Activated gamma-delta T cell treated with anti-CD3 and anti-CD28 coated beads, Interleukin-2, amount 50 U/mL, for 16 hours (primary cell): ENCODE measurements at places on chromosomes 1 and 21.

DNA sequence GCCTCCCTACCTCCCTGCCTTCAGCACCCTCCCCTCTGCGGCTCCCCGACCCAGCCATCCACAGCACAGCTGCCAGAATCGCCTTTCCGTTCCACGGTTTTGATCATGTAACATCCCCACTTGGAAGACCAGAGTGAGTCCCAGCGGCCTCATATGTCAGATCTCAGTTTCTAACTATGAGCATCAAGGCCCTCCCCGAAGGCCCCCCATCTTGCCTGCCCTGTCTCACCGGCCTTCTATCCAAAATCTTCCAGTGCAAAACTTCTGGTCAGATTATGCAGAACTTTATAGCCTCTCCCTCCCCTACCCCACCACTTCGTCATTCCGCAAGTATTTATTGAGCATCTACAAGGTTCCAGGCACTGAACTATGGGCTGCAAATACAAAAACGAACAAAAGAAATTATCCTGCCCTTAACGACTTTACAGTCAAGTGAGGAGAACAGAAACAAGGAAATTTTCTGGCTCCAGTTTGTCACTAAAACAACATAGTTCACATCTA is 20.3 kb upstream of the LMX1A start:
- DNase-seq = no peak

DNA sequence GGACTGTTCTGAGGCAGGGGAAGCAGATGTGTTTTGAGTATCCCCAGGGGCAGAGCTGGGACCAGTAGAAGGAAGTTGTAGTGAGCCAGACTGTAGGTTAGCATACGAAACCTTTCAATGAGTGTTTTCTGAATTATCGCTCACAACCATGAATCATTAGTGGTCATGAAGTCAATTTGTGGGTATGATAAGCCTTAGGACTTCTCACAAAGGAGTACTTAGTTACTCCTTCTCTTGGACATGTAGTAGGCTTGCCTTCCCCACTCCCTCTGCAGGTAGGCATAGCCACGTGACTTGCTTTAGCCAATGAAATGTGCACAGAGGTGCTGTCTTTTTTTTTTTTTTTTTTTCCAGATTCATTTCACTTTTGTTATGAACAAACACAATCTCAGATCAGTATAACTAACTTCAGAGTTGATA is 23.9 kb upstream of the FAAH start:
- DNase-seq = no peak

DNA sequence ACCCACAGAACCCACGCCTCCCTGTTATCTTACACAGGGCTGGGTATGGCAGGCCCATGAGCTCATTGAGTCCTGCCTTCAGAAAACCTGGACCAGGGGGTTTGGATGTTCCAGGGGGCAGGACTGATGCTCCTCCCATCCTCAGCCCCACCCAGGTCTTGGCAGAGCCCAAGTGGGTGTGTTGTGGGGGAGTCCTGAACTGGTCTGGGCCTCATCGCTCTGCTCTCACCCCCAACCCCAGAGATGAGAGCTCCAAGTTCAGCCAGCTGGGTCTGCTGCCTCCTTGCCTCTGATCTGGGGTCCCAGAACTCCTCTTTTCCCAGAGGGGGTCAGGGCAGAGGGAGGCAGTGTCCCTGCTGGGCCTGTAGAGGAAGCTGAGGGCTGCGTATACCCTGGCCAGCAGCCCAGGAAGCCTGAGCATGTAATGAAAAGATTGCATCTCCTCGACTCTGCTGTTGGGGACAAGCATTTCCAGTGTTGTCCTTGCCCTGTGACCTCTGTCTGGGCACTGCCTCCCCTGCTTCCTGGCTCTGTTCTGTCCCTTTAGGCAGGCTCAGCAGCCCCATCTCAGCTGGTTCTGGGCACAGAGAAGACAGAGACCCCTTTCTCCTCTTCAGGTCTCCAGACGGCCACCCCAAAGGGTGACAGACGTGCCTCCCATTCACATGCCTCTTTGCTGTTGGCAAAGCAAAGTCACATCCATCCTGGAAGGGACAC is 54.7 kb upstream of the EPS8L3 start:
- no peak for DNase-seq

DNA sequence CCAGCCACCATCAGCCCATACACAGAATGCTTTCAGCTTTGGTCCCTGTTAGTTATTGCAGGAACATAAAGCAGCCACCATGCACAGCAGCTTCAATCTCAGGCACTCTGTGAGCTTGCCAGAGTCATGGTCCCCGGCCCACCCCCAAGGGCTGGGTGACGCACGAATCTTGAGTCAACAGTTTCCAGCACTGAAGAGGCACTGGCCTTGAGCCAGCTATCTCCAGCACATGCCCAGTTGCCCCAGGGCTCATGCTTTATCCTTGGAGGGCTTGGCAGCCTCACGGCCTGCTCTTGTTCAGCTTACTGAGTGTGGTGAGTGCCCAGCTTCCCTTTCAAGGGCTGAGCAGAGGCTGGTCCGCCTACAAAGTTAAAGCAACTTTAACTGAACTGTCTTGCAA is 200.7 kb upstream of the RAB4A start:
- no peak for DNase-seq

GRCh38 chr1:12279728-12280464 is 50.1 kb downstream of the VPS13D start:
- DNase-seq = no peak

- DNase-seq = no peak
Measured at GRCh38 chr1:220391491-220391890, 119.2 kb upstream of the RAB3GAP2 start.

DNA sequence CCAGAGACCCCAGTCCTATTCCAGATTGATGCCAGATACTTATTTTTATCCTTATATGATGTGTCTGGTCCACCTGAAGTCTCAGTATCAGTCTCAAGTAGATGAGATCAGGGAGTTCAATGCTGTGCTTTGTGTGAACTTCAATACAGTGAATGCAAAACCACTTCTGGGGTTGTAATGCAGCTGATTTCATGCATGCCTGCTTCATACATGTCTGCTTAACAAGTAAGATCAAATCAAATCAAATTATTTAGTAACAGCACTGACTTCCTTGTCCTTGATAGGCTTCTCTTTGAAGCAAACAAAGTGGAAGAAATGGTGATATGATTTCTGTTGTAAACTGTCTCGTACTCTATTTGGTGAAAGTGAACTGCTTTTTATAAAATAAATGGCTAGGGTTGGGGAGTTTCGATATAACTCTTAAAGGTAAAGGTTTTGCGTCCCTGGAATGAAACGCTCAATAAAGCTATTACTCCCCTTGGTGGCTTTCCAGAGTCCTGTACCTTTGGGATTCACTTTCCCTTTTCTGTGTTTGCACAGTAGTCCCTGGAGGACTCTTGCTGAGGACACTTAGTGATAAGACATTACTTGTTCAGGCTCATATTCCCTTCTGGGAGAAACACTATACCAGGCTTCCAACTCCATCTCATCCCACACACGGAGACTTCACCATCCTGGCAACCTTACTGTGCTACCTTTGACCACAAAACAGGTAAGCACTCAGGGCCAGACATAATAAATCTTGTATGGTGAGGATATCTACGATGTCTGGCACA is 59.3 kb downstream of the FH start:
- DNase-seq = no peak

- DNase-seq = no peak
Measured at GRCh38 chr1:31497601-31498000, 78.7 kb upstream of the TINAGL1 start.

- DNase-seq = no peak
Measured at GRCh38 chr1:59008599-59009347, 224.9 kb upstream of the JUN start.

DNA sequence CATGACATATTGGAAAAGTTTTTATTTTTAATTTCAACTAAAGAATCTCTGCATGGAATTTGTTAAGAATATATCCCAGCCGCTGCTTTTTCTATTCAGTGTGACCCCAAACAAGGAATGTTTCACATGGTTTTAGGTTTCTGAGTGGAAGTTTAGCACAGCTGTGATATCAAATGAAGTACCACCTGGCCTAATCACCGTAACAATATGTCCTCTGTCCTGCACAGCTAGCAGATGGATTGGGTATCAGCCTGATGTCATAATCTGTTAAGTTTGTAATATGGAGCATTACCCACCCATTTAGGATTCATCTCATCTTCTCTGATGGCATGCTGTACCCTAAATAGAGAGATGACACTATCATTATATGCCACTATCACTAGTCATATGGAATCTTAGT is 963.7 kb upstream of the ADGRL2 start:
- no peak for DNase-seq

- no peak for DNase-seq
Measured at GRCh38 chr1:227757781-227758180, 22.5 kb downstream of the SNAP47 start.

GRCh38 chr1:63937461-63938022 is 163.7 kb downstream of the ROR1 start:
- no peak for DNase-seq

DNA sequence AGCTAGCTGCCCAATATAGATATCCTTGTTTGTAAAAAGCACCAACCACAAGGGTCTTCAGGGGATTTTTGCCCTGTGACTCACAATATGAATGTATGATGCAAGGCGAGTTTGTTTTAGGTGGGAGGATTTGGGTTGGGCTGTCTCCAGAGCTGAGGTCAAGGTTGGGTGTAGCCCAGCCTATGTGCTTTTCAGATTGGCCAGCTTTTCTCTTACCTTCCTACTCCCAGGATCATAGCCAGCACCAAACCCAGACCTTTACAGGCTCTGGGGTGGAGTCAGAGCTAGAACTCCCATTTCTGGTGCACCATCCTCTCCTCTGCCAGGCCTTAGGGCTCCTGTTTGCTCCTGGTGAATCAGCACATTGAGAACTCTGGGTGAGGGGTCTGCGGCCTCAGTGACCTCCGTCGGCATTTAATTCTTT is 55.6 kb upstream of the GCLM start:
- no peak for DNase-seq

- no peak for DNase-seq
Measured at GRCh38 chr1:162627662-162628296, 4.5 kb upstream of the DDR2 start.

DNA sequence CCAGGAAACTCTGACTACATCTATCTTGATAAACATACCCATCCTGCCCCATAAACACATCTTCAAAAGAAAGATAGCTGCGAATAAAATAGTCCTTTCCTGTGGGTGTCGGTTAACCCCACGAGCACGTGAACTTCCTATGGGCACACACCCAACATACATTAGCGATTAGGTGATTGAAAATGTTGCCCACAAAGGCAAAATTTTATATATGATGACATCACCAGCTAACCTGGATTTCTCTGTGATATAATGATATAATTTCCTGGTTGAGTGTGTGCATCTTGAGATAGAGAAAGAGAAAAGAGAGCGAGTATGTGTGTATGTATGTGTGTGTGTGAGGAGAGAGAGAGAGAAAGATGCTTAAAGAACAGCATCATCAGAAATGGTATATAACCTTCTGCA is 296.1 kb downstream of the PTPRC start:
- peak; percentile 37 for DNase-seq

DNA sequence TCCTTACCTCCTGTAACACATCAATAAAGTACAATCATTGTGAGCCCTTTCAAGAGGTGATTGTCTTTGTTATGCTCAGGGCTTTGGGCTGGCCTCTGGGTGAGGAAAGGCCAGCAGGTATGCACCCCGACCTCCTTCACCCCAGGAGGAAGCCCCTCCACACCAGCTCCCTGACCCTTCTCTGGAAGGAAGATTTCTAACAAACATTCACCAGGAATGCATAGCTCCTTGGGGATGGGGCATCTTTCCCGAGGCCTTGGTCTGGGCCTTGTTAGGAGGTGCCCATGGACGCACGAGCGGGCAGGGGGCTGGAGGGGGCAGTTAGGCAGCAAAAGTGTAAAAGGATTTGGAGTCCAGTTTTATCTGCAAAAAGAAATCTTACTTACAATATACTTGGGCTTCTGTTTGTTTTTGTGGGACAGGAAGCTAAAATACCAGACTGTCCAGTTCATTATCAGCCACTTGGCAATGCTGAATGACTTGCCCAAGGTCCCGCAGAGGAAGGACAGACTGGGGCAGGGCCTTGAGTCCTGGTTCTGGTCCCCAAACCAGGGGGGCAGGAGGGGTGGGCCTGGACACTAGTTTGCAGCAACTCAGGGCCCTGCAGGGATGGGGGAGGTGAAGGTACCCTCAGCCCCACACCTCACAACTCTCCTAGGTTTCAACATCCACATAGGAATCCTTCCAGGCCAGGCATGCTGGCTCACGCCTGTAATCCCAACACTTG is 10.1 kb downstream of the ZC3H12A start:
- no peak for DNase-seq

- peak; percentile 52 for DNase-seq
Measured at GRCh38 chr21:33543505-33544129, 779 bp downstream of the SON start.

DNA sequence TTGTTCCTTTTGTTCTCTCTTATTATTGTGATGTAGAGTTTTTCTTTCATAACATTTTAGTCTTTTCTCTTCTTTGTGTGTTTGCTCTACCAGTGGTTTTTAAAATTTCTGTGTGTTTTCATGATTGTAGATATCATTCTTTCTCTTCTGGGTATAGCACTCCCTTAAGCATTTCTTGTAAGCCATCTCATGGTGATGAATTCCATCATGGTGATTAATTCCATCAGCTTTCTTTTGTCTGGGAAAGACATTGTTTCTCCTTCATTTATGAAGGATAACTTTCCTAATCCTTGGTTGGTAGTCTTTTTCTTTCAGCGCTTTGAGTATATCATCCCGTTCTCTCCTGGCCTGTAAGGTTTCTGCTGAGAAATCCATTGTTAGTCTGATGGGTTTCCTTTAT is 22.7 kb downstream of the CD55 start:
- no peak for DNase-seq

DNA sequence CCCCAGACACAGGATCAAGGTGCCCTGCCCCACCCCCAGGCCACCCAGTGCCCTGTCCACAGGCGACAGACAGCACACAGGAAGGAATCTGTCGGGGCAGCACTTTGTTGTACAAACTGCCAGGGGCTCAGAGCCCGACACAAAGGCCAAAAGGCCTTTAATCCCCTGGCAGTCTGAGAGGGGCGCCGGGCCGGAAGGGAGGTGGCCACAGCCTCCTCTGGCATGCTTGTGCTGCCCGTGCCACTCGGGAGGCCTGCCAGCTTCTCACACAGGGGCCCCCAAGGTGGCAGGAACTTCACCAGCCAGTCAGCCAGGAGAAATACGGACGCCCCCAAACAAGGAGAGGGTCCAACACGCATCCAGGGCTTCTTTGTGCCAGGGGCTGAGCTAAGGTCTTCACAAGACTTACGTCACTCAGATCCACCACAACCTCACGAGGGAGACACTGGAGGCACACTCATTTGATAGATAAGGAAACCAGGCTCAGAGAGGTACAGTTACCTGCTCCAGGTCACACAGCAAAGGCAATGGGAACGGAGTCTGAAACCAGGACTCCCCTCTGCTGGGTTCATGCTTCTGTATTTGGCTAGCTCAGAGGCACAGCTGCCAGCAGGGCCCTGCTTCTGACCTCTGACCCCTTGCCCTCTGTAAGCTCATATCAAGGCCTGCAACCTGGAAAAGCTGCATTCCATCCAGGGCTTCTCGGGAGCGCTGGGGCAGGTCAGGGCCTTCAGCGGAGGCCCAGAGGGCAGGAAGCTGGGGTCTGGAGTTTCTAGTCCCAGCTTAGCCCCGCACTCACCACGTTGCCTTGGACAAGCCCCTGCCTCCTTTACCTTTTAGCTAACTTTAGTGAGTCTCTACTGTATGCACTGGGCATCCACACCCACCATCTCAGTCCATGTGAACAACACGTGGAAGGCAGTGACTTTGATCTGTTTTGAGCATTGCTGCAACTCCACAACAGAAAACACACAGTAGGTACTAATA is 34.8 kb downstream of the HSPG2 start:
- DNase-seq = no peak
